Activated CD4-positive, alpha-beta memory T cell treated with anti-CD3 and anti-CD28 coated beads for 36 hours (primary cell): ENCODE measurements at places on chromosomes 12 and 14. TPM values are rescaled to one million over a fixed set of nuclear protein-coding genes. Genes with fewer than 3 reads are reported as not detected.

DNA sequence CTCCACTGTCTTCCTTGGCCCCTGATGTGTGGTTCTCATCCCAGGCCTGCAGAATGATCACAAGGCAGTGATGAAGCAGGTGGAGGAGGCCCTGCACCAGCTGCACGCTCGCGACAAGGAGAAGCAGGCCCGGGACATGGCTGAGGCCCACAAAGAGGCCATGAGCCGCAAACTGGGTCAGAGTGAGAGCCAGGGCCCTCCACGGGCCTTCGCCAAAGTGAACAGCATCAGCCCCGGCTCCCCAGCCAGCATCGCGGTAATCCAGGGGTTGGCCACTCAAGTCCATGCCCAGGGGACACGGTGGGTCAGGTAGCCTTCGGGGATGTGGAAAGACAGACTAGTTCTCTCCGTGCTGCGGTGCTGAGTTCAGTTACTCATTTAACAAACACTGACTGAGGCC, 11.0 kb downstream of the PSMD9 start:
- H3K36me3 ChIP-seq = peaks cover 38% of the 10 kb centered on the region
- peaks cover 7% of the 10 kb centered on the region for H3K4me1 ChIP-seq
- no peak for DNase-seq

DNA sequence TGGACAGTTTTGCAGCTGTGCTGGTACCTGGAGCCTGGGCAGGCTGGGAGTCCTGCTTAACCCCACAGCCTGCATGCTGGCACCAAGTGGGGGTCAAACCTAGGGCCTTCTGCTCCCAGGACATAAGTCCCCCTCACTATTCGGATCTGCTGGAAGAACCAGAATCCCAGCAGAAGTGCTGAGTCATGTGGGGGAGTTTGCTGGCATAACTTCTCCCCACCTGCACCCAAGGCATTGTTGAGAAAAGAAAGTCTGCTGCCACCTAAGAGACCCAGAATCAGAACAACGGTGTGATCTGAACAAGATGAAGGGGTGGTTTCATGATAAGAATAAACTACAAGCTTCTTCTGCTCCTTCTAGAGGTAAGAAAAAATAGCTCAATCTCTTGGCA, 102.7 kb downstream of the RBM19 start:
- peaks cover 14% of the 10 kb centered on the region for H3K36me3 ChIP-seq
- H3K4me3 ChIP-seq = no peak overlapping the region
- DNase-seq = no peak
- H3K27ac ChIP-seq = no peak overlapping the region

- H3K36me3 ChIP-seq = no peaks in the 10 kb centered on the region
- H3K27ac ChIP-seq = no peak overlapping the region
- H3K4me3 ChIP-seq = no peak overlapping the region
- DNase-seq = no peak
These were observed 775.0 kb downstream of the DIO2 start for GRCh38 chr14:79436335-79436734.

DNA sequence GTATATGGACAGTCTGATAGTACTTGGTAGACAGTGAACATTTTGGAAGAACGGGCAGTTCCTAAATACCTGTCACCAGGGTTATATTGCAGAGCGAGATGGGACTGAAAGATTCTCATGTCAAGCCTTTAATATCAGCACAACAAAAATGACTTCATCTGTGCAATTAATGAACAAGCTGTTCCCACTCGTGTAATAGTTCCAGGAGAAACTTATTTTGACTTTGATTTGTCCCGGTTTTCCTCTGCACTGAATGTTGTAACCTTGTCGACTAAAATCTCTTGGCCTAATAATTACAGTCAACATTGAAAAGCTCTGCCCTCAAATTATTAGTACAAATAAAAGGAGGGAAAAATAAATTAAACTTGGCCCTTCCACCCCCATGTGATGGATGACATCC, 79.5 kb downstream of the WASHC3 start:
- H3K4me1 ChIP-seq = no peaks in the 10 kb centered on the region
- H3K27ac ChIP-seq = no peak overlapping the region
- H3K36me3 ChIP-seq = no peaks in the 10 kb centered on the region
- no peak for DNase-seq
- no peak overlapping the region for H3K4me3 ChIP-seq

- no peak overlapping the region for H3K4me3 ChIP-seq
- no peak for DNase-seq
These were observed 70.8 kb upstream of the TMCC3 start for GRCh38 chr12:94721173-94721572.

DNA sequence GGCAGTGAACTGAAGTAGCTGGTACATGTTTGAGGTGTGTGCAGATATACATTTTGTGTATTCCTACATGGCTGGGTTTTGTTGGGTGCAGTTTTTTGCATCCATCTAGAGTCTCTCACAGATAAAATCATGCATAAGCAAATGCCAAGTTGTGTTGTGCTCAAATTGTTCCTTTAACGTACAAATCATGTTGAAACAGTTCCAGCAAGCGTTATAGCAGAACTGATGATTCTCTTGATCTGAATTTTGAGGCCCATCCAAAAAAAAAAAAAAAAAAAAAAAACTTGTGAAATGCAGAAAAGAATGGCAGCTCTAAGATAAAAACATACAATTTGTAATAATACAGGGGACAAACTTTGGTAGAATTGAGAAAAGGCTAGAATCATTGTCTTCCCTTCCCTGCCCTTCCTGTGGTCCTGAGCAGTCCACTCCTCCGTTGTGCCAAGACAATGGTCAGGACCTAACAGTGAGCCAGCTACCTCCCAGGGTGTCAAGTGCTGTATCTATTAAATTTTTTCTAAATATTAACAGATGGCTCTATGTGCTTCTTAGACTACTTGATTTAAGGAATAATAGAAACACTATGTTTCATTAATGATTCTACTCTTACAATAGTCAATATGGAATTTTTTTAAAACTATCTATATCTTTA, 122.1 kb downstream of the PLEKHA5 start:
- H3K4me3 ChIP-seq = no peak overlapping the region
- no peaks in the 10 kb centered on the region for H3K27me3 ChIP-seq
- no peak for DNase-seq
- no peaks in the 10 kb centered on the region for H3K36me3 ChIP-seq
- no peaks in the 10 kb centered on the region for H3K4me1 ChIP-seq

Gene SDR9C7
- not detected for total RNA-seq

Gene GRIP1
- 0.95 TPM for total RNA-seq

Gene AMDHD1
- 1.5 TPM for total RNA-seq
